NCI-H774 (cell line): ENCODE measurements at places on chromosomes 1 and 21.

DNA sequence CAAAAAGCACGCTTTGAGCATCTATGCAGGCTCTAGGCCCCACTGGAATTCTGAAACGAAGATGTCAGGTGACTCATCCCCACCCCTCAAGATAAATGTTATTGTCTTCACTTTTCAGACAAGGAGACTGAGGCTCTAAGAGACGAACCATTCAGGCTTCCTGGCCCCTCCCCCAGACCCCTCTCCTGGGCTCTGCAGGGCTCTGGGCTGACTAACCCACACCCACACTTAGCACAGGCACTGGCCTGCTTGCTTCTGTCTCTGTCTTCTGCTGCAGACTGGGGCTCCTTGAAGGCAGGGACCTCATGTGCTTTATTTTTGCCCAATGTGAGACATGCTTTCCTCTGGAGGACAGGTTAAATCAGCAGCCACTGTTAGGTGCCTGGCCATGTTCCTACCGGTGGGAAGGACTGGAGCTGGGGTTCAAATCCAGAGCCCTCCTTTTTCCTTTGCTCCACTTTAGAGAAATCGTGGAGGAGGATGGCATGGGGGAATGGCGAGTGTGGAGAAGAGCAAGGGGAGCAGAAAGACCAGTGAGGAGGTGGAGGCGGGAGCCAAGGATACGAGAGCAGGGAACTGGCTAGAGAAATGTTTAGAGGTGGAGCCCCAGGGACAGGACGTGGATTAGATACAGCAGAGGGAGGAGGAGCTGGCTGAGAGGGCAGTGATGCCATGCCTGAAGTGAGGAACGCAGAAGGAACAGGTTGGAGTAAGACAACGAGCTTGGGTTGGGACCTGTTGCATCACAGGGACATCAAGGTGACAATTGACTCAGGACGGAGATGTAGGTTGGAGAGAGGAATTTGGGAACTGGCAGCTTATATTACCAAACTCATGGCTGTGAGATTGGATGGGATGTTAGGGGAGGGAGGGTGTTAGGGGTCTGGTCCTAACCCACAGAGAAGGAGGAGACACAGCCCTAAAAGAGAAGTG, 1.7 kb downstream of the TMEM125 start:
- no peak for DNase-seq

DNA sequence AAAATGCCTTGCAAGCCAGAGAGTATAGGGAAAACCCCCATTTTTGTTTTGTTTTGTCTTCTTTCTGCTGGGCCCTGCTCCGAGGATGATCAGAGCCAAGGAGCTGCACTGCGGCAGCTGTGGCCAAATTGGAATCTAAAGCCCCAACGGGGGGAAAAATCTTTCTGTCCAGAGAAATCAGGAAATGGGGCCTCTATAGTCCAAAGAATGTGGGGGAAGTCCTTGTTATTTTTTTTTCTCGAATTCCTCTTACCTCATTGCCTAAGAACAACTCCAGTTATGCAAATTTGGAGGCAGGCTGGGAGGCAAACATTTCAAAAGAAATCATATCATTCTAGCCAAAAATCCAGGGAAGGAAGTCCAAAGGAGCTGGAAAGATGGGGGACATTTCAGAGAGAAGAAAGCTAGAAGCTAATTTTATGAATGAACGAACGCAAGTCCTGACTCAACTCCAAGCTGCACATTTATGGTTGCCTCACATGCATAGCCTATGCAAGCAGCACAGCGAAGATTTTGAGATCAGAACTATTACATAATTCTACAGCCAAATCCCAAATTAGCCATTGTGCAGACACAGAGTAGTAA, 263.2 kb downstream of the KCTD3 start:
- no peak for DNase-seq

- no peak for DNase-seq
Observed at GRCh38 chr1:242184955-242185354, 186.1 kb upstream of the MAP1LC3C start.

GRCh38 chr1:214570442-214570841, 19.0 kb upstream of the PTPN14 start:
- no peak for DNase-seq

GRCh38 chr1:227136210-227136820, 182.0 kb downstream of the CDC42BPA start:
- no peak for DNase-seq

- DNase-seq = no peak
Observed at GRCh38 chr21:46008893-46009621, 27.5 kb downstream of the COL6A1 start.

GRCh38 chr1:215241451-215241850, 158.9 kb downstream of the KCNK2 start:
- no peak for DNase-seq

GRCh38 chr21:22703521-22703920, 1705.3 kb downstream of the NCAM2 start:
- DNase-seq = no peak

GRCh38 chr1:41490911-41491310, 6.4 kb upstream of the EDN2 start:
- no peak for DNase-seq
